Esophagus mucosa (tissue), 1 donor: ENCODE measurements at places on chromosomes 4 and X.

GRCh38 chr4:38752941-38753806 is 29.6 kb downstream of the TLR10 start:
- peak; percentile 80 for ATAC-seq

DNA sequence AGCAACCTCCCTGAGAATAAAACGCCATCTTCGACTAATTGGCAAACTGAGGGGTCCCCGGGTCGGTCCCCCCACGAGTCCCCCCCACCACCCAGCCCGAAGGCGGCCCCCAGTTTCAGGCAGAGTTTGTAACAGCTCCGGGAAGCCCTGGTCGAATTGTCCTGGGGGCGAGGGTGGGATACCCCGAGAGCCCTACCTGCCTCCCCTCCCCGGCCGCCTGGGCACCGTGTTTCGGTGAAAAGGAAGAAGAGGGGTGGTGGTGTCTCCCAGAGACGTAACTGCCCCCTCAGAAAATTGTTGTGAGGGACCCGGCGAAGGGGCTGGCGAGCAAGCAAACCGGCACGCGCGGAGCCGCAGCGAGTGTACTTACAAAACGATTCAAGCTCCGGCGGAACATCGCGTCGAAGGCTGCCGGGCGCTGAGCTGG is 1.2 kb downstream of the ATP11C start:
- ATAC-seq = no peak

- peak; percentile 65 for ATAC-seq
Observed at GRCh38 chr4:70713453-70714078, 8.2 kb upstream of the RUFY3 start.

GRCh38 chrX:155871934-155872333 is 9.2 kb upstream of the VAMP7 start:
- no peak for ATAC-seq

GRCh38 chr4:71303287-71303686 is 35.5 kb upstream of the SLC4A4 start:
- ATAC-seq = no peak

GRCh38 chr4:26020083-26020668 is 106.2 kb downstream of the SMIM20 start:
- ATAC-seq = no peak

DNA sequence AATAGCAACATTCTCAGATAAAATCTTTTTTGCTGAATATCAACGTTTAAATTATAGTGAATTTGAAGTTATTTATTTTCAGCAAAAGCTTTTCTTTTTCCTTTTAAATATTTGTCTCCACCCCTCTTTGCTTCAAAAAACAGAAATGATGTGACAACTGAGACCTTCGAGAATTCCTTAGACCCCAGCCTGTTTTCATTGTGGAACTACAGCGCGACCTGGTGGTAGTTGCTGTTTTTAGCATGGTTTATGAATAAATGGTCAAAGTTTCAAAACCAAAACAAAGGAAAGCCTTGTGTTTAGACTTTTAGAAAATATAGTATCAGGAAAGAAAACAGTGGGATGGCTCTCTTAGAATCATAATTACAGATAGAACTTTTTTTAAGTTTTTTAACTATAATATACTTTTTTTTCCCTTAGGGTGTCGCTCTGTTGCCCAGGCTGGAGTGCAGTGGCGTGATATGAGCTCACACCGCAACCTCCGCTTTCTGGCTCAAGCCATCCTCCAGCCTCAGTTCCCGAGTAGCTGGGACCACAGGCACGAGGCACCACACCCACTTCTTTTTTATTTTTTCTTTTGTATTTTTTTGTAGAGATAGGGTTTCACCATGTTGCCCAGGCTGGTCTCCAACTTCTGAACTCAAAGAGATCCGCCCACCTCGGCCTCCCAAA is 26.8 kb upstream of the TMEM184C start:
- no peak for ATAC-seq

DNA sequence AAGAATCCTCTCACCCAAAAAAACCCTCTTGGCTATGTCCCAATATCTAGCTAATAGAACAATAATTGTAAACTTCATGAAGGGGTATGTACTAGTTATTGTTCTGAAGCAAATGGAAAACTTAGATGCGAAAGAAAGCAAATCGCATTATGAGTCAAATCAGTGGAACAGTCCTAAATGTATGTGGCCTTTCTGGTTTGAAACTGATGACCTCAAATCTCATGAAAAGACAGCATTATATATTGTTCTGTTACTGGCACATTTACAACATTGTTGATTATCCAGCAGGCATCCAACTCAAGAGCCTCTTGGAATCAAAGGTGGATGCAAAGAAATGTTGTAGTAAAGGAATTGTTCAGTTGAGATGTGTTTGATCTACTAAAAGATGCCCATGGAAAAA is 34.7 kb downstream of the CSN3 start:
- no peak for ATAC-seq

DNA sequence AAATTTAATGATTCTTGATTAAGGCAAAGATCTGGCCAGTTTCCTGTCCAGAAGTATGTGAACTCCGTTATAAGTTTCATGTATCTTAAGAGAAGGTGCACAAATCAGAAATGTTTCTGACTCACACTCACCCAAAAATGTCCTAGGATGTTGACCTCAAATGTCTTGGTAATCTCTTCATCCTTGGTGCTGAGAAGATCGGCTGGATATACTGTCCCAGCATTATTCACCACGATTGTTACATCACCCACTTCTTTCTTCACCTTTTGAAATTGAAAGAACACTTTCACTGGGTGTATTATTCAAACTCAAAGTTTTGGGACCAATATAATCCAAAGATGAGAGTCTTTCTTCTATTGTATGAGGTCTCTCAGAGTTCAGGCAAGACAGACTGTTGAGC is 5.7 kb downstream of the HSD17B13 start:
- peak; percentile 65 for ATAC-seq

GRCh38 chr4:54085284-54085683 is 14.7 kb upstream of the GSX2 start:
- peak; percentile 89 for ATAC-seq

DNA sequence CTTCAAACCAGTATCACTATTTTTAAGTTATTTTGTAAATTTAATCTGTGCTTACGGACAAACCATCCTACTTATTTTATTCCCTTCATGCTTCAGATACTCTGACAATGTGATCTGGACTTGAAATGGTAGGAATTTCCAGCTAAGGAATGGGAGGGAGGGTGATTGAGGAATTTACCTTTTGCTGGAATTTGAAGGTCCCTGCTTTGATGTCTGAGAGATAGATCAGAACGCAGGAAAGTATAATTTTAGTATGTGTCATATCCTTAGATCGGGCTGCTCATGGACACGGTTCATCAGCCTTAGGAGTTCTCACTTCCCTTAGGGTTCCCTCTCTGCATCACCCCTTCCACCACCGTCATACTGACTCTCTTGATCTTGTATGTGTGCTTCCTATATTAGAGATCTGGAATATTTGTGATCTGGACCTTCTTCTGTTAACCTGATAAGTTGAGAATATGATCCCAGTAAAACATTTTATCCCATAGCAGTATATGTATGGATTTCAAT is 16.8 kb downstream of the OCRL start:
- no peak for ATAC-seq

DNA sequence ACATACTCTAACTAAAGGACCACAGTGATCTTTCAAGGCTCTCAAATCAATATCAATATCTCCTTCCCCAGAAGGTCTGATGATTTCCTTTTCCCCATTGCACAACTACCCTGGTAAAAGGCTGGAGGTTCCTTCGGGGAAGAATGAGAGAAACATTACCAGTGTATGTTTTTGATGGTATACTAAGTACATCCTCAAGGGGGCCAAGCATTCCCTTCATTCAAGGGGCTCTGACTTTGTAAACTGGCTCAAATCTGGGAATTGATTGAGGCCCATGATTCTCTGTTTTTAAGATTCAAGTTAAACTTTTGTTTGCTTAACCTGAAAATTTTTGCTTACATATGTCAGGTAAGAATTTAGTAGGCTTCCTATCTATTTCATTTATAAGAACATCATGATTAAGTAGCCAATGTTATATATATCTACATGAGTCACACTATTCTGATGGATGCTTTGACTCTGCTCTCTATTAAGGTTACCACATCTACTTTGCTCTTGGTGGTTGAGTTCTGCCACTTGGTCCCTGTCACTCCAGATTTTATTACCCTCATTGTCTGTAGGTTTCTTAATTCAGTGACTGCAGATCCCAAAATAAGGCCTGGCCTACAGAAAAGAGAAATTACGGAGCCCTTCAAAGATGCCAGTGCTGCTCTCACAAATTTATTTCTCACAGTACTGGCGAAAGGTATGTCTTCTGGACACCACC is 16.4 kb upstream of the GUCY1B1 start:
- no peak for ATAC-seq

GRCh38 chr4:171288816-171289432 is 524.3 kb upstream of the GALNTL6 start:
- ATAC-seq = no peak

- no peak for ATAC-seq
Observed at GRCh38 chr4:167119392-167119791, 114.9 kb downstream of the SPOCK3 start.
